ENCODE measurements at places on chromosomes 3 and 15.

- DNase-seq, result no peak
Observed at GRCh38 chr3:181105646-181106045, 116.1 kb upstream of the DNAJC19 start.

GRCh38 chr3:63943678-63944077 lies 31.5 kb upstream of the SCAANT1 start:
- DNase-seq, result no peak

DNA sequence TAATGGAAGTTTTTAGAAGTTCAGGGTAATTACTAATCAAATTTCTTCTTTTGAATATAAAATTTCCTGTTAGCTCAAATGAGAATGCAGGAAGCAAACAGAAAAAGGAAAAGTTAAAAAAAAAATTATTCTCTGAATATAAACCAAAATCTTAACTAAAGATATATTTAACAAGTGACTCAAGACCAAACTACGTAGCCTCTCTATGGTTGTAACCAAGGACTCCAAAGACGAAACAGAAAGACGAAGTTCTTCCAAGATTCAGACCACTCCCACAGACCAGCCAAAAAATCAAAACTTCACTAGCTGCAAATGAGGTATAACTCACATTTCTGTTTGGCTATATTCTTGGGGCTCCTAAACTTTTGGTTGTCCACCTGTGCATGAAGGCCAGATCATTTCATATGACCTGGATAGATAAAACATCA lies 846.5 kb upstream of the ALCAM start:
- DNase-seq, result no peak

DNA sequence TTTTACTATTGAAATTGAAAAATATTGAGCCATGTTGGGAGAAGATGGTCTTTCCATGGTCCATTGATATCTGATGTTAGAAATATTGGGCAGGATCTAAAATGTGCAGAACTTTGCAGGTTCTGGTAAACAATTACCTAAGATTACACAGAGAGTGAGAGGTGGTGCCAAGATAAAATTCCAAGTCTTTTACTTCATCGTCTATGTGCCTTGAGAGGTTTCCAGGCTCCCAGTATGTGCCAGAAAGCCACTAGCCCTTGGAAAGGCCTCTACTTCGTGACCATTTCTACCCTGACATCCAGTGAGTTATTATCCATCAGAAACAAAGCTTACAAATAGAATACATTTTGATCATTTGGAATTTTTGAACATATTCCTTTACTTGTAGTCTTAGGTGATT lies 27.6 kb downstream of the CD200 start:
- no peak for DNase-seq

DNA sequence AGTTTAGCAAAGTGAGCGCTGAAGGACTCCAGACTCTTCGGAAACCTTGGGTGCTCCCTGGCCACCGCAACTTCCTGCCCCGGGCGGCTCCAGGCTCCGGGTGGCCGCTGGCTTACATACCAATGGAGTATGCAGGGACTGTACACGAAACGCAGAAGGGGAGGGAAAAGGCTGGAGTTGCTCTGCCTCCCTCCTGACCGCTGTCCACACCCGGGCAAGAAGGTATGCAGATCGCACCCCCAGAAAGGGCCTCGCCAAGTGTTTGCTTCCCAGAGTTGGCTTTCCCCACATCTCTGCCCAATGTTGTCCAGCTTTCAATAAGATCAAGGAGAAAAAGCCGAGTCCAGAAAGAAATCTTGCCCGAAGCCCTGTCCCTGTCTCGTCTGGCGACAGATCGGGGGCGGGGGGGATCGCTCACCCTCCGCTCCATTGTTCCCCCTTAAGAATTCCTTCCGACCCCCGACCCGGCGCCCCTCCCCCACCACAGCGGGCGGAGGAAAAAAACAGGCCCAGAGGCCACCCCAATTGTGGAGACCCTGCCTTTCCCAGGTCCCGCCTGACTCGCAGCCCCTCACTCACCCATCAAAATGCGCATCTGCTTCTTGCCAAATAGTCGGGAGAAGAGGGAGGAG lies 533 bp downstream of the ARF4 start:
- peak; percentile 72 for DNase-seq

GRCh38 chr15:94230431-94230882 lies 904 bp upstream of the MCTP2 start:
- no peak for DNase-seq

DNA sequence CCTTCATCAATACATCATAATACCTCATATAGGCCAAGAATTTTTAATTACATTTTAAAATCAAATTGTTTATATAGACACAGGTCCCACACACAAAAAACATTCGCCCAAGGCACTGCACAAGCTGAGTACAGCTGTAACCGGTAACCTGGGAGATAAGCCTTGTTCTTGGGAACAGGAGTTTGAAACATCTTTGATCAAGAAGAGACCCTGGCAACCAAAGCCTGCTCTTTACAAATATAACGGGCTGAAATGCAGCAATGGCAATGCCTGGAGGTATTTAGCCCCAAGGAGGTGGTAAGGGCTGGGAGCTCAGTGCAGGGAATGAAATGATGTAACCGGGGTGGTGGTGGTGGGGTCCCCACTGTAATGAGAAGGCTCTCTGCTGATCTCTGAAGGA lies 7.2 kb upstream of the CORO2B start:
- DNase-seq, result no peak

GRCh38 chr3:67946436-67946835 lies 292.0 kb upstream of the SUCLG2 start:
- DNase-seq, result no peak

- no peak for DNase-seq
Observed at GRCh38 chr3:39268549-39268900, 11.3 kb downstream of the CX3CR1 start.

GRCh38 chr3:191321019-191321767 lies 8.0 kb upstream of the CCDC50 start:
- DNase-seq, result no peak

GRCh38 chr15:55387027-55387426 lies 21.1 kb downstream of the CCPG1 start:
- no peak for DNase-seq

GRCh38 chr15:69792823-69793222 lies 304.9 kb downstream of the TLE3 start:
- no peak for DNase-seq

DNA sequence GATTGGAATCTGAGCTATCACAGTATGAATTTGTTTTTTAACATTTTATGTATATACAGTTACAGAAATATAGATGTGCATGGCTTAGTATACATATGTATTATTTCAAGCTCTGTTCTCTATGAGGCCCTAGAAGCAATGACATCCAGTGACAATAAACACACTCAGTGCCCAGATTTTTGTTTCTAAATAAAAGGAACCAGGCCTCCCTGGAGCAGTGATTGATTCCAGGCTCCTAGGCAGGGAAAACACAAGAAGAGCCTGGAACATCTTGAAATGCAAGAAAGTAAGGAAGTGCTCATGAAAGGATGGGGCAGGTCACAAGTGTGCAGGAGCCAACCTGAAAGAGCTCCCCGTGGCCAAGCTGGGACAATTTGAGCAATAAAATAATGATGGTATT lies 18.5 kb upstream of the CGNL1 start:
- DNase-seq, result no peak

DNA sequence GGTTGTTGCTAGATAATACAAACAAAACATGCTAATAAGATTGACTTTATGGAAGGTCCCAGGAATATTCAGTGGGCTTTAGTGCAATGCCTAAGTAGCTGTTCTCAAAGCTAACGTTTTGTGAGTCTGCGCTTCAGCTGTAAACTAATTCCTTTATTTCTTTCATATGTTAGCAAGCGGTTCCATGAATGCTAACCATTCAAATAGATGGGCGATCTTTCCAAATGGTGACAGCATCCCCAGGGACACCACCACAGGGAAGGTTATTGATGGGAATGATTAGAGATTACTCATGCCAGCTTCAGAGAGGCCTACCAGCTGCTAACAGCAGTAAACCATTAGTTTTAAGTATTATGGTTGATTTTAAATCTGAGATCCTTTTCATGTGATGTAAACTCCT lies 405.7 kb upstream of the MCTP2 start:
- DNase-seq, result no peak

- DNase-seq, result no peak
Observed at GRCh38 chr15:70160267-70160666, 62.5 kb upstream of the TLE3 start.

GRCh38 chr3:184498986-184499606 lies 62.5 kb upstream of the EPHB3 start:
- DNase-seq, result no peak

GRCh38 chr3:186133980-186134379 lies 25.1 kb upstream of the ETV5 start:
- no peak for DNase-seq

GRCh38 chr3:46112984-46113383 lies 85.7 kb upstream of the XCR1 start:
- DNase-seq, result no peak

DNA sequence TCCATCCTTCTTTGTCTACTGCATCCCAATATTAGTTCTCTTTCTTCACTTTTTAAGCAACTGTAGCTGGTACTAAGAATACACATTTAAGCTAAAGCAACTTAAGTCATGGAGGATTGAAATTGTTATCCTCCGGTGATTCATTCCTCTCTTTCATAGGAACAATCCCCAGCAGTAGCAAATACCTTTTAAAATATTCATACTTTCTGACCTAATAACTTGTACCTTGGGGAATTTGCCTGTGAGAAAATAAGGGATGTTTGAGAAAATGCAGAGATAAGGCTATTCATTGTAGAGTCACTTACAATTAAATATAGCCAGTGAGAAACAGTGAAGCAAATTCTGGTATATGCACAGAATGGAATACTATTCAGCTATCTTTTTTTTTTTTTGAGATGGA lies 66.0 kb downstream of the VPS13C start:
- DNase-seq, result no peak

GRCh38 chr15:32651229-32651837 lies 9.8 kb downstream of the SCG5 start:
- DNase-seq, result peak; percentile 66

- DNase-seq, result no peak
Observed at GRCh38 chr15:40118473-40118872, 9.8 kb upstream of the BMF start.

- no peak for DNase-seq
Observed at GRCh38 chr3:145518639-145519038, 642.3 kb downstream of the PLOD2 start.

Data from nephron progenitor cell (in vitro differentiated cells).